ENCODE measurements at places on chromosomes 6 and 20.

GRCh38 chr20:41530923-41531322 lies 87.3 kb downstream of the CHD6 start:
- DNase-seq, result no peak

- DNase-seq, result no peak
Observed at GRCh38 chr6:96110878-96111277, 95.1 kb downstream of the FUT9 start.

- no peak for DNase-seq
Observed at GRCh38 chr6:125987026-125987617, 782 bp downstream of the TRMT11 start.

GRCh38 chr6:130773860-130774259 lies 53.3 kb upstream of the SMLR1 start:
- no peak for DNase-seq

DNA sequence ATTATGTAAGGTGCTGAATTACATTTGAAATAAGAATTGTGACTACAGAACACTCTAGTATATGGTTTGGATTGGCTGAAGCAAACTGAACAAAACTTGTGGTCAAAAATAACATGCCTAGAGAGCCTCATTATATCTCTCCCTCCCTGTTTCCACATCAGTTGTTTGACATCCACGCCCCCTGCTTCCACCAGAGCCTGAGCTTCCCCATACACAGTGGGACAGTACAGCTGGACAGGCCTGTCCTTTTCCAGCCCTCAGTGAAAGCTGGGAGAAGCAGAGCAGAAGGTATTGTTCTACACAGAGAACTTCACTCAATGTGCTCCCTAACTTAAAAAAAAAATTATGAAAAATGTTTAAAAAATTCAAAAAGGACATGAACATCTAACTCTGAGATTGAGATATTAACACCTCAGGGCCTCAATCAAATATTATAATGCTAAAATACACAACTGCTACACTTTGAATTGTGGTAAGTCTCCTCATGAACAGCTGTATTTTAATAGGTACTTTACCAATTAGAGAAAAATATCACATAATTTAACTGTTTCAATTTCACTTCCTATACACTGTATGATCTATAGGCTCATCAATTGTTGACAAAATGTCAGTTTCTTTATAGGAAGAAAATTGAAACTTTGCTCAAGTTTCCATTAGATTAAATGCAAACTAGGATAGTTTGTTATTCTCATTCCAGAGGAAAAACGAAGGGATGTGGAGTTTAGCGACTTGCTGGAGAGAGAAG lies 44.9 kb upstream of the SCML4 start:
- no peak for DNase-seq

GRCh38 chr20:38209054-38209675 lies 44.1 kb upstream of the TGM2 start:
- DNase-seq, result no peak

DNA sequence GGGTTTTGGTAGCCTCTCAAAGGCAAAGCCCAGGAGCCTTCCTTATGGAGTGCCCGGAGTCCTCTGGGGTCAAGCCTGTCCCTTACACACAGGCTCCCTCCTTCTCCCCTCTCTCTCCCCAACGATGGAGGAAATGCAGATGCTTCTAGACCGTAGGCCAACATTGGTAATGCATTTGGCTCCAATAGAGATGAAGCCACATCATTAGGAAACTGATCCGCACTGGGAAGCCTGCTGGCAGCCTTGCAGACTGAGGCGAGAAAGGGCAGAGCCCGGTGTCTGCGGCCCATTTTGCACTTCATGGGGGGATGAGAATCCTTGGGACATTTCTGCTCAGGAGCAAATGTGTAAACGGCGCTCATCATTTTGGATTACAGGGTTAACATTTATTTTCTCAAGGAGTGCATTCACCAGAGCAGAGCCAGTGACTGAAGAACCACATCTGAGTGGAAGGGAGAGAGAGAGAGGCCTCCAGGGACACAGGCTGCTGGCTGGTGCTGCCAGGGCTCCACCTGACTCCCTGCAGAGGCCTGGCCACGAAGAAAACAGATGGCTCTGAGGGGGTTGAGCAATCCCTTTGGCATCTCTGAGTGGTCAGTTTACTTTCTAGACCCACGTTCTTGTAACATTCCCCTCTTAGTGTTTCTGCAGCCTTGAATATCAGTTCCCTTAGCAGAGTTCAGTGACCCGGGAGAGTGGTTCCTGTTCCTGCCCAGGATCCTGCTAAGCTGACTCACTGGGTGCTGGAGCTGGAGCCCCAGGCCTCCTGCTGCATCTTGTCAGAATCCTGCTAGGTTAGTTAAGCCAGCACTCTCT lies 4.4 kb upstream of the CST3 start:
- DNase-seq, result peak; percentile 91

DNA sequence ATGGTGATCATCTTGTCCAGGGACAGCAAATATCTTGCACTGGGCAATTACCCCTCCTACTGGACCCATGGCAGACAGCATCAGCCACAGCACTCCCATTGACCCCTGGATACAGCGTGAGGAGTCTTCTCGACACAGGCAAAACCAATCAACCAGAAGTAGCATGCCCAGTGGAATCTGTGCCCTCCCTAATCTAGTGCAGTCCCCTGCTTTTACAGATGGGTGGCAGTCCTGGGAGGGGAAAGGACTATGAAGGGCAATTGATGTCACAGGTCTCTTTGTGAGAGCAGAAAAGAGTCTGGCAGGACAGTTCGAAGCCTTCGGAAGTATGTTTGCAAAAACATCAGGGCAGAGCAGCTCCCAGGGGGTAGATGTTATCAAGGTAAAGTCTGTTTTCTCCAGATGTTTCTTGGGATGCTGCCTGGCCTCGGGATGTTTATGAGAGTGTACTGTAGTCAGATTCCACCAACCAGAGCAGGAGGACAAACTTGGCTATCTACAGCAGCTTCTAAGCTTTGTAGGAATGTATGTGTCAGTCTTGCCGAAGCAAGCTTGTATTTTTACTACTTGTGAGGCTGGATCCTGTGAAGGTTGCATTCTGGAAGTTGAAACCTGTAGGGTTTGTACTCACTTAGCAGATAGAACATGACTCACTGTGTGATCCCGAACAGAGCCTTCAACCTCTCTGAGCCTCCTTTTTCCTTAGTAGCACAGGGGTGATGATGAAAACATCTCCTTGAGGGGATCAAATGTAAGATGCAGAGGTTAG lies 63.0 kb upstream of the MYL9 start:
- no peak for DNase-seq

GRCh38 chr20:50111120-50111828 lies 1.7 kb downstream of the UBE2V1 start:
- DNase-seq, result peak; percentile 83

- DNase-seq, result peak; percentile 8
Observed at GRCh38 chr20:21702553-21703470, 2.7 kb upstream of the PAX1 start.

GRCh38 chr20:50274570-50275430 lies 84.2 kb downstream of the CEBPB start:
- DNase-seq, result no peak

DNA sequence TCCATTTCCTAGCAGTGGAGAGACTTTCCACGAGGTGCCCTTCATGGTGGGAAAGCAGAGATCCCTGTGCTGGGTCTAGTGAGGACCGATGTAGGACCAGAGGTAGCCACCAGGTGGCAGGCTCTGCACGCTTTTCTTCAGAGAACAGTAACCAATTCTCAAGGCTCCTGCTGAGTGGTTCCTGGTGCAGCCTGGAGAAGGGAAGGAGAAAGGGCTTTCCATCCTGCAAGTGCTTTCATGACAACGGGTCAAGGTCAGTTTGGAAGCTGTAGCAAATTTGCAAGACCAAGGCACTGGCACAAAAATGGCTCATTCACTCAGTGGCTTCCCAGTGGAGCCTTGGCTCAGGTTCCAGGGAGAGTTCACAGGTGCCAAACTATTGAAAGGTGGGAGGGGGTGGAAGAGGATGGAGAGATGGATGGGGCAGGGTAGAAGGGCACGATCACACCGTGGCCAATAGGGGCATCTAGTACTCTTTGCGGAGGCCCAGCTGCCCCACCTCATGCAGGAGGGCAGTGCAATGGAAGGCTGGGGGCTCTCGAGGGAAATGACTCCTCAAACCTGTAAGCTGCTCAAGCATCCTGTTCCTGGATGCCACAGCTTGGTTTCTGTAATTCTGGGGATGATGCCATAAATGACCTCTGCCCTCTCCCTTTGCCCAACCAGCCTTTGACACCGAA lies 25.5 kb upstream of the KCNK16 start:
- DNase-seq, result peak; percentile 54

DNA sequence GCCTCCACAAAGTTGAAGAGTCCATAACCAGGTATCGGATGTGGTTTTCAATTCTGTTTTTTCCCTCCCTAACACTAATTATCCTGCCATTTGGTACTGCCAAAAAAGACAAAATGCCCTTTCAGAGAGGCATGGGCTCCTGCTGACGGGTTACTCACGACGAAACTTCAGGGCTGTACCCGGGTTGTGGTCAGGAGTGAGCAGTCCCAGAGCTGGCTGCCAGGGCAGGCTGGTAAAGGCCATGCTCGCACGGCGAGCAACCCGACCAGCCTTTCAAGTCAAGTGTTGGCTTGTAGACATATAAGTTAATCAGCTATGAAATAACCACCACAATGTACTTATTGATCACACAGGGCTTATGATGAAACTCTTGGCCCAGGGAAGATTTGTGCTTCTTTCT lies 152.5 kb downstream of the FOXC1 start:
- DNase-seq, result no peak

DNA sequence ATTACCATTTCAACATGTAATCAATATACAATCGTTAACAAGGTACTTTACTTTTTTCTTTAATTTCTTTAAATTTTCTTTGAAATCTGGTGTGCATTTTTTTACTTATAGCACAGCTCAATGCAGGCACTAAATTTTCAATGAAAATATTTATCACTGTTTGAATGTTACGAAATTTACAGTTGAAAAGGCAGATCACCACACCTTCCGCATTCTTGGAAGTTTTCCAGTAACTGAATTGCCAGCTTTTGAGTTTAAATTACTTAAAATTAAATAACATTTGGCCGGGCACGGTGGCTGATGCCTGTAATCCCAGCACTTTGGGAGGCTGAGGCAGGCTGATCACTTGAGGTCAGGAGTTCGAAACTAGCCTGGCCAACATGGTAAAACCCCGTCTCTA lies 309.9 kb downstream of the BMP7 start:
- DNase-seq, result no peak
